ENCODE measurements at places on chromosomes 7 and 10. TPM values are rescaled to one million over a fixed set of nuclear protein-coding genes. Genes with fewer than 3 reads are reported as not detected.

Gene PPP1R9A
- total RNA-seq = 1.6 TPM

Gene FGFR2
- not detected for total RNA-seq

Gene VIPR2
- 0.31 TPM for total RNA-seq

Gene CYP2W1
- total RNA-seq = not detected

Gene SPOCK2
- total RNA-seq = 488 TPM

Gene HYAL4
- not detected for total RNA-seq

All from mononuclear cell (primary cell).